ENCODE measurements at places on chromosomes 6 and 20.

DNA sequence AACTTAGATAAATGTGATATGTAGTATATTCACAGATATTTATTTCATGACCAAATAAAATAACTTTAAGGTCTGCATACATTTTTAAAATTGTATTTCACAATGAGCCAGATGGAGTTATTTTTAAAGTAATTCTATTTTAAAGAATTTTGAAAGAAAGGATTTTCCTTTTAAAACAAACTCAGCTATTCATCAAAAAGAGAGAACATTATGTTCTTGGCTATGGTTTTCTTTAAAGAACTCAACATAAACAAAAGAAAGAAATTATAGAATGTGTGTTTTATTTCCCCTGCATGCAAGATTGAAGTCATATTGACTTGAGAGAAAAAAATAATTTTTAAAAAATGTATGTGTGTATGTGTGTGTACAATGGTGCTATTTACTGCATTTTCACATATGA is 1023.6 kb upstream of the CITED2 start:
- no peak for DNase-seq

GRCh38 chr6:96940322-96940721 is 15.8 kb downstream of the KLHL32 start:
- no peak for DNase-seq

GRCh38 chr6:40535110-40535818 is 51.9 kb downstream of the LRFN2 start:
- no peak for DNase-seq

GRCh38 chr6:88680654-88681053 is 282.8 kb downstream of the RNGTT start:
- DNase-seq: no peak

DNA sequence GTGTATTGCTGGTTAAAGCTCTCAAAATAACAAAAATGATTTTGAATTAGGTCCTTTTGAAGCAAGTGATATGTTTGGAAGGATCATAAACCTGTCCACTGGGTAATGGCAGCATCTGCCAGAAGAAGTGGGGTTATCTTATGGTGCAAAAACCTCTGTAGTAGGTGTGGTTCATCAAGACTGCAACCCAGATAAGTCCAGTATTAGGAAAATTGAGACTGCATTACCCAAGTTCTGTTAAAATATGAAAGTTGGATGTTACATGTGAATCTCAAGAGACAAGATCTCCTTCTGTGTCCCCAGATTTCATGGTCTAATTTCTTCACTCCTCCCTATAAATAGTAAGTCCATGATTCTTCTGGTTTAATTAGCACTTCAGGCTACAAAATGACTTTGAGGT is 59.4 kb downstream of the RPRD1B start:
- DNase-seq: no peak

- no peak for DNase-seq
Observed at GRCh38 chr6:100467129-100468015, 2.7 kb upstream of the SIM1 start.

GRCh38 chr20:46948081-46948480 is 53.4 kb downstream of the EYA2 start:
- DNase-seq: no peak

DNA sequence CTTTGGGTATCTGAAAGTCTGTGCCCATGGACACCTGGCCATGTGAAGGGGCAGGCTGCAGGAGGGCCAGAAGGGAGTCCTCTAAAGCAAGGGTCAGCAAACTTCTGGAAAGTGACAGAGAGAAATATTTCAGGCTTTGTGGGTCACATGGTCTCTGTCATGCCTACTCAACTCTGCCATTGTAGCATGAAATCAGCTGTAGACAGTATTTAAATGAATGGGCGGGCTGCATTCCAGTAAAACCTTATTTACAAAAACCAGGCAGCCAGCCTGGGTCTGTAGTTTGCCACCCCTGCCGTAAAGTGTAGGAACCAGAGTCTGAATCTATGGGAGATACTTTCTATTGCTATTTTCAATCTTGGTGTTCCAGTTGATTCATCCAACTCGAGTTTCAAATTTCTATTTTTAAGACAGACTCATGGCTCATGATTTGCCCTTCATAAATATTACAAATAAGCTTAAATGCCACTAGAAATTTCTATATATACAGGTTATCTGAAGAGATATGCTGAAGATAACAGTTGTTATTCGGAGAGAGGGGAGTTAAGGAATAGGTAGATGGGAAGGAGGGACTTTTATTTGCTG is 19.0 kb upstream of the ADGRF4 start:
- no peak for DNase-seq

DNA sequence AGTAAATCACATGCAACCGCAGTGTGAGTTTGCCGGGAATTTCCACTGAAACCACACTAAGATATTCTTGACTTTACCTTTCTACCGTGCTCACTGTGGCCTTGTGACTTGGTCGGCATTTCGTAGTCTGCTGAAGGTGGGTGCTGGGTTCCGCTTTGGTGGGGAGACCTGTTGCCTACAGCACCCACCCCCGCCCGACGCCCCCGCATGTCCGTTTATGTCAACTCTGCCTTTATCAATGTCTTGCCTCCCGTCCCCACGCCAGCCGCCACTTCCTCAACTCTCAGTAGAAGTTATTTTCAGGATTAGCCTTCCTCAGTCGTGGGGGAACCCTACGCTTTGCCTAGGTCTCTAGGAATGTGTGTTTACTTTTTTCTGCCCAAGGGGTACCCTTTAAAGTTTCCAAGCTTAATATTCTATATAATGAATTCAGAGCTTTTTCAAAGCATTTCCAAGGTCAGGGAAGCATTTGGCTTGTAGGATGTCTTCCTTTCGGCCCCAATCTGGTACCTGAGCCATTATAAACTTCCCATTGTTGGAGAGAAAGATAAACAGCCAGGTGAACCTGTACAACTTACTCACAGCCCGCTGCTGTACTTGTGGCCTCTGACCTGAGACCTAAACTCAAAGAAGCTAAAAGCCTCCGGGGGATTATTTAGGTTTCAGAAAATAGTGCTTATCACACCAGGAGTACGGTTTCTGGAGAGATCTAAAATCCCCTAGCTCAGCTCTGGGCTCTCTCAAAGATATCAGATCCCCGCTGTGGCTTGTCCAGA is 54.2 kb downstream of the TBC1D7 start:
- no peak for DNase-seq

- no peak for DNase-seq
Observed at GRCh38 chr6:21208796-21209186, 384.8 kb upstream of the SOX4 start.

DNA sequence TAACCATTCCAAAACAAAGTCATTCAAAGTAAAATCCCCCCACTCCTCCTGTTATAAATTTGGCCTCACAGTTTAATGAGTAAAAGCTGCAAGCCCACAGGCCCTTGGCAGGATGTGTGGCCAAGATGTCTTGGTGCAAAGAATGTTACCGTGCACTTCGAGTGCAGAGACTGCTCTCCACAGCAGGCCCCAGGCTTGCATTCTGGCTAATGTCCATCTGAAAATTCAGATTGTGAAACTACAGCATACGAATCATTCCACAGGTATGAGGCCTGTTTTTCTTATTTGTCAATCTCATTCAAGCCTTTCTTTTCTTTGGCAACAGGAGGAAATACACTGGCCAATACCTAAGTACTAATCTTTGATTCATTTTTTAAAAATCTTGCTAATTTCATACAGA is 7.1 kb downstream of the RPS6KA2 start:
- no peak for DNase-seq

- no peak for DNase-seq
Observed at GRCh38 chr20:38073307-38074071, 39.9 kb downstream of the RPRD1B start.

- DNase-seq: no peak
Observed at GRCh38 chr20:48342822-48343513, 484.8 kb downstream of the PREX1 start.

DNA sequence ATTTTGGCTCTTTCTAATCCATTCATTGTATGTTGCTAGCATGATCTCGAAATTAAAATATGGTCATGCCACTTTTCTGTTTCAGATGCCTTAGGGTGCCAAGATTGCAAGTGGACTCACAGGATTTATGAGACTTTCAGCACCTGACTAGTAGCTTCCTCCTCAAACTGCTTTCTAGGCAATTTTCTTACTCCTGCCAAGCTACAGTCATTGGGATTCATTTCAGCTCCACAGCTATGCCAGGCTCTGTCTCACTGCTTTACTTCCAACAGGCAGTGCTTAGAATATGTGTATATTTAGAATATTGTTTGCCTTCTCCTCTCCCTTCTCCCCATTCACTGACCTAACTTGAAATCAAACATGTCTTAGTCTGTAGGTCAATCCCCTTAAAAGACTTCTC is 681.4 kb downstream of the TENT5A start:
- no peak for DNase-seq

DNA sequence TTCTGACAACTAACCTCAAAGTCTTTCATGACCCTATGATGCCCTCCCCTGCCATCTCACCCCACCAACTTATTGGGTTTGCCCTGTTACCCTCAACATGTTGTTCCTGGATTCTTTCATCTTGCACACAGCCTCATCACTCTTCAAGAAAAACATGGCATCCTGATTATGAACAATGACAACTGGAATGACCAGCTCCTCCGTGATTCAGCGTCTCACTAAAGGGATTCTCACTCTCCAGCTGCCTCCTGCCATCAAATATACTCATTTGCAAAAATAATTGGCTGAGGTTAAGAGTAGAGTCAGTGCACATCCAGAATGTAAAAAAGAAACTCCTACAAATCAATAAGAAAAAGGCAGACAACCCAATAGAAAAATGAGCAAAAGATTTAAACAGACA is 59.7 kb upstream of the MDGA1 start:
- no peak for DNase-seq

DNA sequence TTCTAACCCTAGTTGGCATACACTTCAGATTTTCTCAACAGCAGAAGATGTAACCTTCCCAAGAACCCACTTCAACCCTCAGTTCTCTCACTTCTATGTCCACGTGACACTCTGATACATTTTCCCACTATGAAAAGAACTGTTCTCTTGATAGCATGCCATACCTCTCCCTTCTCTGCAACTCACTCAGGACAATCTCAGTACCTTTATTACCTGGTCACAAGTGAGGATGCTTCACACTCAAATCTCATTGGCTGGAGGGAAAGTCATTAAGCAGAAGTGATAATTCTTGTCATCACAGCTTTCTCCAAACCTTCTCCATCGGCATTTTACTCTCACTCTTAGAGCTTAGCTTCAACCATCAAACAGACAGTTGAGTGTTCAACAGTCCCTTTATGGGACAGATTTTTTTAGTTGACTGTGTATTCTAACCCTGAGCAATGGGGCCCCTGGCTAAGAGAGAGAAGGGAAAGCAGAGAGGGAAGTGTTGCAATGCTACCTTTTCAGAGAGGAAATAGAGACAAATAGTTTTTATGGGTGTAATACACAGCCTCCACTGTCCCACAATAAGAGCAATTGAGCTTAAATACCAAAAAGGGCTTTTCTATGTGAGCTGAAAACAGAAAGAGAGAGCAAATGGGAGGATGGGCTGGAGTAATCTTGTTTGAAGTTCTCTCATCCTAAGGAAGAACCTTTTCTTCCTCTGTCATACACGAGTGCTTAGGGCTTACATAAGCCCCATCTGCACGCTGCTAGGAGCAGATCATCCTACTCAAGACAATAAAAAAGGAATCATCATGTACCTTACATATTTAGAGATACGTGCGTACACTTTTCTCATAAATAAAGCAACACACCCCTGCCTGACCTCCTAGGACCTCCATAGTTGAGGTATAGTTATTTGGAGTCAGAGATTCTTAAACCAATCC is 16.0 kb downstream of the HLA-DPA1 start:
- no peak for DNase-seq

- no peak for DNase-seq
Observed at GRCh38 chr6:14499841-14500240, 382.3 kb downstream of the CD83 start.

All from activated naive CD4-positive, alpha-beta T cell (primary cell).